GM10248 (cell line): ENCODE measurements at places on chromosomes 5 and 9.

- DNase-seq, result no peak
These were observed 59.8 kb downstream of the MARCHF3 start for GRCh38 chr5:126970517-126971017.

- peak; percentile 73 for DNase-seq
These were observed 10.5 kb upstream of the GALNT10 start for GRCh38 chr5:154179846-154180710.

- no peak for DNase-seq
These were observed 133.5 kb downstream of the MED27 start for GRCh38 chr9:131946180-131946579.

GRCh38 chr5:54753034-54753433 is 232.4 kb downstream of the ESM1 start:
- peak; percentile 40 for DNase-seq

DNA sequence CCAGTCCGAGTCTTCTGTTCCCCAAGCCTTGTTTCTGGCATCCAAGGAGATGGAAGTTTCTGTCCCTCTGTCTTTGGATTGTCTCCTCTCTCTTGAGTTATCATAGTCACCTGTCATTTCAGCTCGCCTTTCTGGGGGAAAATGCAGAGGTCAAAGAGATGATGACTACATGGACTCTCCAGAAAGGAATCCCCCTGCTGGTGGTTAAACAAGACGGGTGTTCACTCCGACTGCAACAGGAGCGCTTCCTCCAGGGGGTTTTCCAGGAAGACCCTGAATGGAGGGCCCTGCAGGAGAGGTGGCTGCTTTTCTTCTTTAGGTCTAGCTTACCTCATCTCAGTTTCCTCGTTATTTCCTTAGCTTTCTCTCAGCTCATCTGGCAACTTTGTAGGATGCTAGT is 25.1 kb downstream of the ERAP2 start:
- DNase-seq, result no peak

DNA sequence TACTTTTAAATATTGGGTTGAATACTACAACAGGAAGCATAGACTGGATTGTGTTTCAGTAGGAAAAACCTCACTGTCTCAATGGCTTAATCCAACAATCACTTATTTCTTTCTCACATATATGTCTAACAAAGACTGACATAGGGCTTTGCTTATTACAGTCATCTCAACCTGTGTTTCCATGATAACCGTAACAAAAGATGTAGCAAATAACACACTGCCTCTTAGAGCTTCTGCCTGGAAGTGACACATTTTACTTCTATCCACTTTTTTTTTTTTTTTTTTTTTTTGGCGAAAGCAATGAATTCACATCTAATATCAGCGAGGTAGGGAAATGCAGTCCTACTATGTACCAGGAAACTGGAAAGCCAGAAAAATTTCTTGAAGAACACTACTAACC is 204.9 kb upstream of the CDKN2B start:
- no peak for DNase-seq
